ENCODE measurements at places on chromosomes 12 and 14.

DNA sequence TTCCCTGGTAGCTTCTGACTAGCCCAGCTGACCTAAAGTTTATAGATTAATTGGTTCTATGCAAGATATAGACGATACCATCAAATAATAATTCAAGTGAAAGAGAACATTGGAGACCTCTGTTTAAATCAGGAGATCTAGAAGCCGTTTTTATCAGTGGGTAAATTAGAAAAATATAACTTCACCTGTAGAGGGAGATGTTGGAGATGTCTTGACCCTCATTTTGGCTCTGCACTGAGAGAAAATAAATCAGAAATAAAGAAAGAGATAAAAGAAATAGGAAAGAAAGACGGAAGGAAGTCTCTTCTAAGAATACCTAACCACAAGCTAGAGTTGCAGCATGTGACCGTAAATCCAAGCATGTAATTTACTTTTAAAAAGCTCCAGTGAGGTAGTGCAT is 684.5 kb downstream of the C12orf50 start:
- DNase-seq = no peak

DNA sequence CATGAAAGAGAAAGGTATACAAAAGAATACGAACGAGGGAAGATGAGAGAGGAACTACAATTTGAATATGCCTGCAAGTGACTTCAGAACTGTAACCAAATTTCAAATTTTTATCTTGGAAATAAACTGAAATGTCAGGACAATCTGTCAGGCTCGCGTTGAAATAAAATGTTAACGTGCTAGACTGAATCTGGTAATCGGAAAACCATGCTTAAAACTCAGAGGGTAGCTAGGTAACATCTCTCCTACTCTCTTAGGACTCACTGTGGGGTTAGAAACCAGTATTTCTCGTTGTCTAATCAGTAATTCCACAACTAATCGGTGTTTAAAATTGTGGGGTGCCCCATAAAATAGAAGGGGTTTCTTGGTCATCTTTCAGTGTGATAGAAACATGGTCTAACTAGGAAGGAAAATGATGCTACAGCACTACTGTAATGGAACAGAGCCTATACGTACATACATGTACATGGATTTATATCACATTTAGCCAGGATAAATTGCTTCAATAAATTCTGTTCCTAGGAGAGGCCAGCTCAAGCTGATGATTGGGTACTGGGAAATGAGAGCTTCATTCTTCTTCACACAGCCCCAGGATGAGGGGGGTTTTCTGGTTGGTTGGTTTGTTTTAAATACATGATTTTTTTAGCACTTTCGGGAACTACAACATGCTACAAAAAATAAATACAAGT is 23.9 kb downstream of the ATF7 start:
- no peak for DNase-seq

GRCh38 chr12:115303723-115304309 is 619.8 kb upstream of the TBX3 start:
- no peak for DNase-seq

DNA sequence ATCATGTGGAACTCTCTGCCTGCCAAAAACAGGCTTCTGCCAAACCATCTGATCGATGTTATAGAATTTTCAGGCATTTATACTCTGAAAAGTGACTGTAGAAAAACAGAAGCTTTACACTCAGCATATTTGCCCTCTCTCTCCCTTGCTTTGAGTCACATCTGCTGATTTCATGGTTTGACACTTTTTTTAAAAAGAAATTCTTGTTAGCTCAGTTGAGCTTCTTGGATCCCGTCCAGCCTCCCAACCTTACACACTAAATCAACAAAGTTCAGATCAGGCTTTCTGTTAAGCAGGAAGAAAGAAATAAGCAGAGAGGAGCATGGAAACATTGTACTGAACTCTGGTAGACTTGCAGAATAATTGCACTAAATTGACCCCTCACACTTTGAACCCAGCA is 193.6 kb upstream of the SEL1L start:
- DNase-seq = peak; percentile 41

- peak; percentile 44 for DNase-seq
Observed at GRCh38 chr14:72917094-72917802, 9.0 kb upstream of the DCAF4 start.

DNA sequence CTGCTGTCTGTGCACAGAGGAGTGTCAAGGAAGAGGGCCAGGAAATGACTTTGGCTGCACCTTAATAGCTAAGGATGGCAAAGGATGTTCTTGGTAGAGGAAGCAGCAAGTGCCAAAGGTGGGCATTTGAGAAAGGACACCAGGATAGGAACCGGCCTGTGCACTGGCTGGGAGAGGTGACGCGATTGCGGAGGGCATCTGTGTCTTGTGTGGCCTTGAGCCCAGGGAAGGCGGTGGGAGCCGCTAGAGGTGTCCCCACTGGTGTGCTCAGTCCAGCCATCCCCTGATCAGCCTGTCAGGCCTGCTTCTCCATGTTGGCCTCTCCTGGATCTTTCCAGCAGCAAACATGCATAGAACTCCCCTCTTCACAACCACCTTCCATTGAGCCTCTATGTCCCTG is 30.2 kb downstream of the PAPLN start:
- DNase-seq = no peak

GRCh38 chr14:98932431-98933325 is 339.3 kb downstream of the BCL11B start:
- no peak for DNase-seq

GRCh38 chr12:18737819-18738218 is at the start of the genes CAPZA3 and PLCZ1:
Gene CAPZA3, plus strand, starts transcription at chr12:18738119. Its CDS starts 150 bp downstream, at chr12:18738269.
Gene PLCZ1, minus strand, starts transcription at chr12:18738012. Its CDS starts 641 bp downstream, at chr12:18737371.
- DNase-seq = no peak

- DNase-seq = no peak
Observed at GRCh38 chr14:104881369-104881979, 16.4 kb downstream of the CEP170B start.

GRCh38 chr14:106518054-106518943 is 991.9 kb downstream of the TMEM121 start:
- no peak for DNase-seq

- peak; percentile 42 for DNase-seq
Observed at GRCh38 chr12:26833743-26834490, 923 bp upstream of the ITPR2 start.

DNA sequence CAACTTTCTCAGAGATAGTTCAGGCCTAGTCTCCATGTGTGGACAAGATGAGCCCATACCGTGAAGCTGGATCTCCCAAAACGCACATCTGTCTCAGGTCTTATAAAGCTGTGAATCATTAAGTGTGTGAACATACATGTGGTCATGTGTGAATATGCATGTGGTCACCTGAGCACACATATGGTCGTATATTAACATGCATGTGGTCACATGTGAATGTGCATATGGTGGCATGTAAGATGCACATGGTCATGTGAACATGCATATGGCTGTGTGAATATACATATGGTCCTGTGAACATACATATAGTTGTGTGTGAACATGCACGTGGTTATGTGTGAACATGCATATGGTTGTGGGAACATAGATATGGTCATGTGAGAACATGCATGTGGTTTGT is 172.5 kb upstream of the PZP start:
- DNase-seq = no peak

- DNase-seq = no peak
Observed at GRCh38 chr14:58356268-58356667, 39.5 kb upstream of the TOMM20L start.

DNA sequence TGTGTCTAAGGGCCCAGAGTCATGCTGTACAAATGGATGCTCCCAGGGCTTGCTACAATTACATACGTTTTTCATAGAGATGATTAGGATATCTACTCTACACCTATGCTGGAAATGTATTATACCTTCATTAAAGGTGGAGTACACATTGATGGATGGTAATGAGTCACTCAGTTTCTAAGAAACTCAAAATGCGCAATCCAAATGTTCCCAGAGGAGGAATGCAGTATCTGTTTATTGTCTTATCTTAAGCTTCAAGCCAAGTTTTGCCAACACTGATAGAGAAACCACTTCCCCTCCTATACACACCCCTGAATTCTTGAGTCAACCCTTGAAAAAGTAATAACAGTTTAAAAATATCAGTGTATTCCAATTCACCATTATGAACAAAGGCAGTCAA is 266.6 kb upstream of the FAR2 start:
- no peak for DNase-seq

- no peak for DNase-seq
Observed at GRCh38 chr12:119036878-119037825, 55.8 kb downstream of the SRRM4 start.

- no peak for DNase-seq
Observed at GRCh38 chr12:51009056-51009440, 17.1 kb downstream of the SLC11A2 start.

DNA sequence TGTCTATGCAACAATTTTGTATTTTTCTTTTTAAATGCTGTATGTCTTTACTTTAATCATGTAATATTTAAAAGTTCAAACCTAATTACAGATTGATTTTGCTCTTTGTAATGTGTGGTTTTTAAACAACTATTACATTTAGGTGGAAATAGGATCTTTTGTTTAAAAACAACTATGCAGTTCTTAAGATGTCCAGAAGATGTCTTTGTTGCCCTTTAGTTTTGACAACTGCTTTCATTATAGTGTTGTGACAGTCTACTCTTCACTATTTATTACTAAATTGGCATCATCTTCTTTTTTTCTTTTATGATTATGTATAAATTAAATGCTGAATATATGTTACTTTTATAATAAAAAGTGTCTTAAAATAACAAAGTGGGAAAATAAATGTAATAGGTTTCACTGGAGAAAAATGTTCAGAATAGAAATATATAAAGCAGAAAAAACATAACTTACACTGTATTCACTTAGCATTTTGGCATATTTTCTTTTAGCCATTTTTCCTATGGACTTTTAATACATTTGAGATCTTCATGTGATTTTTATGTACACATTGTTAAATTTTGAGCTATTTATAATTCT is 27.1 kb upstream of the PCNX4 start:
- no peak for DNase-seq

DNA sequence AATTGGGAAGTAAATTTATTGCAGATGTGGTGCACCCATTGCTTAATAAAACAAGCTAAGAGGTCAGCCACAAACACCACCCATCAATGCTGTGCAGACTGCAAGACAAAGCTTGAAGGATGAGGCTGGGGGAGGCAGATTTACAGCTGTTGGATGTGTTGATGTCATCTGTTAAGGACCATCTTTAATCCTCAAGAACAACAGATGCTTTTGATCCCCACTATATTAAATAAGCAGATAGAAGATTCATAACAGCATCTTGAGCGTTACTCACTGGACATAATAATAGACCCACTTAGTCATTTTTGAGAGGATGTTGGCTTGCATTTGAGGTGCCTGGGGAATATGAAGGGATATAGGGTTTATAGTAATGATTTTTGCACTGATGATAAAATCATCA is 58.8 kb downstream of the GPR68 start:
- no peak for DNase-seq

DNA sequence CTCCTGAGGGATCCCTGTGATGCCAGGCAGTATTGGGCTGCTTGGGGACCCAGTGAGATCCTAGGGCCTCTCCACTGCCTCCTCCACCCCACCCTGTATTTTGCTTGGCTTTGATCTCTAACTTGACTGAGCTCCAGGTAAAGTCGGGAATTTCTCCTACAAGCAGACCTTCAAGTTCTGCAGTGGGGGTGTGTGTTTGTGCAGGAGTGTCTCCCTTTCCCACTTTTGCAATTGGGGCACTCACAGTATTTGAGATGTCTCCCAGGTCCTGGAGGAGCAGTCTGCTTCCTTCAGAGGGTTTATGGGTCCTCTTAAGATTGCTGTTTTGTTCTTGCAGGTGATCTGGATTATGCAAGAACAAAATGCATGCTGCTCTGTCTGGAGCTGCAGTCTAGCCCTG is 68.9 kb downstream of the ALG10B start:
- DNase-seq = no peak

- DNase-seq = no peak
Observed at GRCh38 chr12:7666595-7666994, 887 bp upstream of the APOBEC1 start.

- DNase-seq = no peak
Observed at GRCh38 chr12:9721394-9722092, 11.4 kb downstream of the CLECL1 start.

DNA sequence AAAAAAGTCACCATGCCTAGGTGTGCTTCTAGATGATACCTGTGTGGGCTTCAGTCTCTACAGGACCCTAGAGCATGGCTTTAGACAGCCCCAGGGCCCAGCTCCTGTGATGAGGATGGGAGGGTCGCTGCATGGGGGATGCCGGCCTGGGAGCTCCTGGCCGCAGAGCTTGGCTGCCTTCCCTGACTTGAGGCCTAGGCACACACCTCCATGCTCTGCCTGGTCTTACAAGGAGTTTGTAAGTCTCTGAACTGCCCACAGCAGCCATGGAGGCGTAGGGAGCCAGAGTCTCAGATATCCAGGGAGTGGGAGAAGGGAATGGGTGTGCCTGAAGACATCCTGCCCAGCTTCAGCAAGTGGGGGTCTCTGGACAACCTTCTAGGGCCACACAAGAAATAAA is 149.5 kb upstream of the MYL2 start:
- DNase-seq = no peak

DNA sequence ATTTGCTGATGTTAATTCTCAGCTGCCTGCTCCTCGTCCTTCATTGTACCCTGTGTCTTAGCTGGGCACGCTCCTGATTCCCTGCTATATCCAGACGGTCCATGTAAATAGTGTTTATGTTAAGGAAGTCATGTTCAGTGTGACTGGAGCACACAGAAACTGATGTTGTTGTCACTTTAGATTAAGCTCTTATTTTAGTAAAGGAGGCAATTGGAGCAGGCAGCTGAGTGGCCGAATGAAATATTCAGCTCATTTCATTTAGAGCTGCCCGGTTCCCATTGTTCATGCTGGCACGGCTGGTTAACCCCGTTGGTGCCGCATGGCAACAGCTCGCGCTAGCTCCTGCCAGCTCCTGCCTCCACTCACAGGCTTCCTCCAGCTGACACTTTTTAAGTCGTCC is 446.8 kb upstream of the SOX5 start:
- DNase-seq = no peak

GRCh38 chr12:66629138-66629870 is 49.6 kb downstream of the GRIP1 start:
- no peak for DNase-seq

DNA sequence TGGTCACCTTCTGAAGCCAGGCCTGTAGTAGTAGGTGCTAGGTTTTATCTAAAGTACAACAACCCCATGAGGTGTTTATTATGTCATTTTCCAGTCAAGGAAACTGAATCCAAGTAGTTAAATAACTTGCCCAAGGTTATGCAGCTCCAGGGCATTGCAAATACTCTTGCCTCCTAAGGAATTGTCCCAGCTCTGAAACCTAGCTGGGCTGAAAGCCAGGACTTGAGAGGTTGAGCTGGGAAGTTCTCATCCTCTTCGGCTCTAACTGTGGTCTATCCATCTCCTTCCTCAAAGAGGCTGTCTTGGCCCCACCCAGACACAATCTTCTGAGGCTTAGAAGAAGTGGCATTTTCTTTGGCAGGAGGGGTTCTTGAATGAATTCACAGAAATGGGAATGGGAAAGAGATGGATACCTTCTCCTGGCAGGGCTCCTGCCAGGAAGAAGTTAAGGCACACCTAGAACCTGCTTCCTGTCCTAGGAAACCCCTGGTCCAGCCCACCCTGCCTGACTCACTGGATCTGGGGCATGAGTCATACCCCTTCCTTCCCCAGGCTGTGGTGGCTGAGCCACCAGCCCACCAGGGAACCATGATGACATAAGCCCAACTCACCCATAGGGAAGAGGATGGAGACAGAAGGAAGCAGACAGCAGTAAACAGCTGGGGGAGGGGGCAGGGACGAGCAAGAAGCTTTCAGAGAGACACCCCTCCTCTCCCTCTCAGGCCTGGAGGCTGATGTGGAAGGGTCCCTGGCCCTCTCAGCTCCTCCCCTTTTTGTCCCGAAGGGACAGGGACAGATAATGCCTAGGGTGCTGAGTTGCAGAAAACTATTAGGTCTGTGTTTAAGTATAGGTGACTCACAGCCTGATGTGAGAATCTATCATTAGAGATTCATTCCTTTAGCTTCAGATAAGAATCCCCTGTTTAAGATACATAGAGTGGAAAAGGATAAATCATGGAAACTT is 2.1 kb upstream of the PLEK2 start:
- no peak for DNase-seq
